ENCODE measurements at places on chromosomes 16 and 17.

GRCh38 chr17:4393806-4394205 is 27.3 kb upstream of the UBE2G1 start:
- no peak for DNase-seq

GRCh38 chr16:86664522-86665318 is 86.4 kb downstream of the FOXL1 start:
- peak; percentile 85 for DNase-seq

DNA sequence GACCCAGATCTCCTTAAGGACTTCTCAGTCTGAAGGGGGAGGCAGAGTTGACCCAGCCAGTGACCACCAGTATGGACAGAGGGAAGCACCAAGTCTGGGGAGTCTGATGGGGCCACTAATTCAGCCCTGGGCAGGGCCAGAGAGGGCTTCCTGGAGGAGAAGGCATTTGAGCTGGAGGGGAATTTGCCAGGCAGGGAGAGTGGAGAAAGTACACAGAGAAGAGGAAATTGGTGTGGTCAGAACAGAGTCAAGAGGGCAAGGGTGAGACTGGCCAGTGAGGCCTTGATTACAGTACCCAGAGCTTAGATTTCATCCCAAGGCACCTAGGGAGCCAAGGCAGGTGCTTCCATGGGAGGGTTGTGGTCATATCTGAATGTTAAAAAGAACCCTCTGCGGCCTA is 36.3 kb downstream of the MYO15A start:
- DNase-seq, result no peak

DNA sequence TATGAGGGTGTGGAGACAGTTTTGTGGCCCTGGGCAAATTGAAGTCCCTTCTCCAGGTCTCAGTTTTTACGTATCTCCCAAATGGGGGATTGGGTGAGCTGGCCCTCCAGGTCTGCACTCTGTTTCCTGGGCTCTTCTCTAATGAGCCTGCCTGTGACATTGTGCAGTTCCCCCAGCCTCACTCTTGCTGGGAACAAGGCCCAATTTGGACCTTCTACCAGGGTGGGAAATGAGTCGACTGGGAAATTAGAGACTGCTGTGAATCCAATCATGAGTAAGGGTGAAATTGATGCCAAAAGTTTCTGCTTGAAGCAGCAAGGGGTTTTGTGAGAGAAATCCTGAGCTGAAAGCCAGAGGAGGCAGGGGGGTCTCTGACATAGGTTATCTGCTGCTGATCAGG is 71.5 kb upstream of the KSR1 start:
- no peak for DNase-seq
